ENCODE measurements at places on chromosomes 13 and 19.

- H3K27ac ChIP-seq, result no peak overlapping the region
- H3K27me3 ChIP-seq, result no peaks in the 10 kb centered on the region
- no peak for DNase-seq
- no peaks in the 10 kb centered on the region for H3K4me1 ChIP-seq
- no peak overlapping the region for H3K4me3 ChIP-seq
- H3K36me3 ChIP-seq, result no peaks in the 10 kb centered on the region
Measured at GRCh38 chr13:97746649-97747048, 206.8 kb upstream of the IPO5 start.

GRCh38 chr13:23766283-23766682, 122.9 kb downstream of the MIPEP start:
- H3K4me1 ChIP-seq, result peaks cover 3% of the 10 kb centered on the region
- no peak overlapping the region for H3K27ac ChIP-seq
- DNase-seq, result no peak
- no peak overlapping the region for H3K4me3 ChIP-seq
- no peaks in the 10 kb centered on the region for H3K27me3 ChIP-seq

GRCh38 chr19:54608792-54609191, 15.4 kb downstream of the LILRA1 start:
- no peak for DNase-seq
- no peak overlapping the region for H3K27ac ChIP-seq
- H3K4me3 ChIP-seq, result no peak overlapping the region
- H3K4me1 ChIP-seq, result no peaks in the 10 kb centered on the region
- H3K36me3 ChIP-seq, result no peaks in the 10 kb centered on the region

DNA sequence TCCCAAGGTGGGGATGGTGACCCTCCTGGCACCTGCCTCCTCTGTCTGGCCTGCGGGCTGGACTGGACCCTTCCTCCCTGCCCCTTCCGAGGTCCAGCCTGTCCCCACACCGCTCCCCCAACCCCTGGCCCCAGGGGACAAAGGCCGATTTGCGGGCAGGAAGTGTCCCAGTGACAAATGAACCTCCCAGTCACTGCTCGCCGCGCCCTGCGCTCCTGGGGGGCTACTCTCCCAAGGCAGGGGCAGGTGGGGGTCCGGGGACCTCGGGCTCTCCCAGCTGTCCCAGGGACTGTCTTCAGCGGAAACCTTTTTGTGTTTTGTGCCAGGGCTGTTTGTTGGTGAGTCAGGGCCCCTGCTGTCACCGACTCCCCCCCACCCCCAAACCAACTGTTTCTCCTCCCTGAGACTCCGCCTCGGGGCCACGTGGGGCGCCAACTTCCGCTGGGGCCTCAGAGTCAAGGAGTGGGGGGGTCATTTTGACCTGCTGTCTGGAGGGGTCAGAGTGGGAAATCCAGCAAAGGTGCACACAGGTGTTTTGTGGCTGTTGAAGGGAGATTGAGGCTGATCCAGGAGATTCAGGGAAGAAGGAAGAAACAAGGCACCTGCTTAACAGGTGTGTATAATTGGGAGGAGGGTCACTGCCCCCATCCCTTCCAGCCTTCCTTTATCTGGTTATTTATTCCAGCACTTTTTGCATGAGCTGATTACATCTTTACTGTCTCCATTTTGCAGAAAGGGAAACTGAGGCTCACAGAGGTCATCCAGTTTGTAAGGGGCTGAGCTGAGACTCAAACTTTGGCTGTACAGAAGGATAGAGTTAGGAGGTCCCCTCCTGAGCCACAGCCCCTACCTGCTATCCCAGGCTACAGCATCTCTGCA, 831 bp downstream of the PGPEP1 start:
- peak overlapping the region; percentile 84 for H3K27ac ChIP-seq
- no peaks in the 10 kb centered on the region for H3K27me3 ChIP-seq
- H3K4me3 ChIP-seq, result peak overlapping the region; percentile 72
- peak; percentile 85 for DNase-seq
- peaks cover 5% of the 10 kb centered on the region for H3K36me3 ChIP-seq

GRCh38 chr19:27824108-27824507, 1388.8 kb downstream of the UQCRFS1 start:
- no peaks in the 10 kb centered on the region for H3K36me3 ChIP-seq
- no peak for DNase-seq
- H3K4me1 ChIP-seq, result no peaks in the 10 kb centered on the region
- no peak overlapping the region for H3K4me3 ChIP-seq
- H3K27me3 ChIP-seq, result no peaks in the 10 kb centered on the region

DNA sequence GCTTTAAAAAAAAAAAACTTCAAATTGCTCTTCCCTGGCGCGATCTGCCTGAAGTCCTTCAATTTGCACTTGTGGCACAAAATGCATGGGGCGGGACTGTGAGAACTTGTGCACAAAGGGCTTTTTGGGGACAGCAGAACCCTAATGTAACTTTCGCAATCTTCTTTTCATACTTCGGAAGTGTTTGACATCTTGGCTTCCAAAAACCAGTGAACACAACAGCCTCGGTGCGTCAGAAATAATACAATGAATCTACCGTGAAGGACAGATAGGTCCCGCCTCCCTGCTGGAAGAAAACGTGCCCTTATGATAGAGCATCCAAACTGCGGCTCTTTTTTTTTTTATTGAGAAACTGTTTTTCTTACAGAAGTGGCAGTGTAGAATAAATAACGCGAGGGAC, 36.6 kb downstream of the KLF2 start:
- no peak overlapping the region for H3K4me3 ChIP-seq
- no peak for DNase-seq
- H3K4me1 ChIP-seq, result peaks cover 63% of the 10 kb centered on the region
- peak overlapping the region; percentile 45 for H3K27ac ChIP-seq
- H3K27me3 ChIP-seq, result peaks cover 31% of the 10 kb centered on the region

DNA sequence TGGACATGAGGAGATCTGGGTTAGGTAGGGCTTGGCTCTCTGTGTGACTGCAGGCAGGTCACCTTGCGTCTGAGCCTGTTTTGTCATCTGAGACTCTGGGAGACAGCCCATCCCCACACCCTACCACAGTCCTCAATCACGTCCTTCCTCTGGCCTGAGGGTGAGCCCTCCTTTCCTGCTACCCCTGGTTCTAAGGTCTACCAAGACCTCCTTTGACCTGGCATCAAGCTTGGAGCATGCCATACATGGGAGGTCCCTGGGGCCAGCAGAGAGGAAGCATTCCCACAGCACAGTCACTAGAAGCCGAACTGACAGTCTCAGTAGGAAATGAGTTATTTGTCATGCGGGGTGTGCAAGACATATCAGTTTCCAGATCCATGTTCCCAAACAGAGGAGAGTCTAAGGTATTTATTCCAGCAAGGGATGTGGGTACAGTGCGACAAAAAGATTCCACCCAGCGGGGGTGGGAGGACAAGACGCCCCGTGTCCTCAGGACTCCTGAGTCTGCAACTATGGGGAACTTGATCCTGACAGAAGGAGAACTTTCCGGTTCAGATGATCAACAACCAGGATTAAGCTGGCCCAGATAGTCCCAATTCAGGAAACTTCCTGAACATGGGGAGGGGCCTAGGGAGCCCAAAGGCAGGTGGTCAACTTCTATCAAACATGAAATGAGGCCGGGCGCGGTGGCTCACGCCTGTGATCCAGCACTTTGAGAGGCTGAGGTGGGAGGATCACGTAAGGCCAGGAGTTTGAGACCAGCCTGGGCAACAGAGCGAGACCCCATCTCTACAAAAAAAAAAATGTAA, 9.5 kb downstream of the ARRDC2 start:
- peaks cover 58% of the 10 kb centered on the region for H3K4me1 ChIP-seq
- no peak for DNase-seq
- no peak overlapping the region for H3K4me3 ChIP-seq
- peaks cover 22% of the 10 kb centered on the region for H3K36me3 ChIP-seq
- H3K27ac ChIP-seq, result no peak overlapping the region
- H3K27me3 ChIP-seq, result no peaks in the 10 kb centered on the region

GRCh38 chr13:27905650-27906049, 14.2 kb upstream of the PDX1 start:
- no peaks in the 10 kb centered on the region for H3K4me1 ChIP-seq
- H3K27ac ChIP-seq, result no peak overlapping the region
- H3K27me3 ChIP-seq, result peaks cover 60% of the 10 kb centered on the region
- H3K4me3 ChIP-seq, result no peak overlapping the region

DNA sequence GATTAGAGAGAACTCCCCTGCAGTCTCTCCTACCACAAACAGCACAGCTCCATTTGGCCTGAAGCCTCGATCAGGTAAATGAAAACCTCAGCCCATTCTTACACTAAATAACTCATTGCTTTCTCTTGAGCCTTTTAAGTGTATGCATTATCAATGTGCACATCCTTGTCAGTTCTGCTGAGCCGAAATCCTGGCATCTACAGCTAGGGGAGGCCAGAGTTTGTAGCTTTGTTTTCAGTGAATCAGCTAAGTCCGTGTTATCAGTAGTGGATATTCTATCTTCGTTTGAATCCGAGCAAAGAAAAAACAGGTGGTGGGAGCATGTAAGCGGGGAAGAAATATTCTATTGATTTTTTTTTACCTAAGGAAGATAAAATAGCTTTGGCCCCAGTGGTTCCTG, 84.4 kb downstream of the ESD start:
- no peaks in the 10 kb centered on the region for H3K4me1 ChIP-seq
- peaks cover 19% of the 10 kb centered on the region for H3K36me3 ChIP-seq
- H3K27ac ChIP-seq, result no peak overlapping the region
- no peak for DNase-seq
- no peak overlapping the region for H3K4me3 ChIP-seq
- H3K27me3 ChIP-seq, result no peaks in the 10 kb centered on the region
